ENCODE measurements at places on chromosomes 6 and 20.

DNA sequence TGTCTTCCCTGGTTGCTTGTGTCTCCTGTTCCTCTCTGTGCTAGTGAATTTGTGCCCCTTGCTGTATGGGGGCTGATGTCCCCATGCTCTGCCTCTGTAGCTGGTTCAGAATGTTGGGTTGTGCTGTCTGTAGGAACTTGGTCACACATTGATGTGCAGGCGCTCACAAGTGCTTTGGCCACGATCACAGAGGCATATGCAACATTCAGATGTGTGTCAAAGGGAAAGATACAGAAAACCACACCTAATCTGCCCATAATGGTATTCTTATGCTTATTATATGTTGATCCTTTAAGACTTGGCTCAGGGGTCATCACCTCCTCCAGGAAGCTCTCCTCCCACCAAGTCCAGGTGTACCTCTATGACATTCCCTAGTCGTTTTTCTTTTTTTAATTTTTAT lies 17.1 kb upstream of the DHX35 start:
- DNase-seq = no peak

DNA sequence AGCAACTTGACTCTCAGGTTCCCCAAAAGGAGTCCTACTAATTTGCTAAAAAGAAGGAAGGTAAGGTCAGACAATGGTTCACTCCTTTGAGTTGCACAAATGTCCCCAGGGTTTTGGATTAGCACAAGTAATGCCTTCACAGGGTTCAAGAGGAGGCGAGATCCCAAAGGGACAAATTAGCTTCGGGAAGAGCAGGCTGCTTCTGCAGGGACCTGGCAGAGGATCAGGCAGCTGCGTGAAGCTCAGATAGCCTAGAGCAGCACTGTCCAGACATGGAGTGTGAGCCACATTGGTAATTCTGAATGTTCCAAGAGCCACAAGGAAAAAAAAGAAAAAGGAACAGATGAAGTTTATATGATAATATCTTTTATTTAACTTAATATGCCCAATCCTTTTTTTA lies 115.4 kb downstream of the CFAP61 start:
- no peak for DNase-seq

DNA sequence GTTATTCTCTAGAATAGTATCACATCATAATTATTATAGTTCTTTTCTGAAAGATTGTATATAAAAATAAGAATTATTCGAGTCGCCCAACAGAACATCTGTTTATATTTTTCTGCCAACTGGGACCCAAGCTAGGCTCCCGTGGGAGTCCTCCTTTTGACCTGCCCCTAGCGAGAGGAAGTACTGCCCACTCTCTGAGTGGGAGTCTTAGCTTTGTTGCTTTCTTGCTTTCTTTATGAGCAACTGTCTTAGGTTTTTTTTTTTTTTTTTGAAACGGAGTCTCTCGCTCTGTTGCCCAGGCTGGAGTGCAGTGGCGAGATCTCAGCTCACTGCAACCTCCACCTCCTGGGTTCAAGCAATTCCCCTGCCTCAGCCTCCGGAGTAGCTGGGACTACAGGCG lies 202.0 kb upstream of the ZNF184 start:
- no peak for DNase-seq

- no peak for DNase-seq
Observed at GRCh38 chr6:141313986-141314385, 818.7 kb upstream of the GJE1 start.

DNA sequence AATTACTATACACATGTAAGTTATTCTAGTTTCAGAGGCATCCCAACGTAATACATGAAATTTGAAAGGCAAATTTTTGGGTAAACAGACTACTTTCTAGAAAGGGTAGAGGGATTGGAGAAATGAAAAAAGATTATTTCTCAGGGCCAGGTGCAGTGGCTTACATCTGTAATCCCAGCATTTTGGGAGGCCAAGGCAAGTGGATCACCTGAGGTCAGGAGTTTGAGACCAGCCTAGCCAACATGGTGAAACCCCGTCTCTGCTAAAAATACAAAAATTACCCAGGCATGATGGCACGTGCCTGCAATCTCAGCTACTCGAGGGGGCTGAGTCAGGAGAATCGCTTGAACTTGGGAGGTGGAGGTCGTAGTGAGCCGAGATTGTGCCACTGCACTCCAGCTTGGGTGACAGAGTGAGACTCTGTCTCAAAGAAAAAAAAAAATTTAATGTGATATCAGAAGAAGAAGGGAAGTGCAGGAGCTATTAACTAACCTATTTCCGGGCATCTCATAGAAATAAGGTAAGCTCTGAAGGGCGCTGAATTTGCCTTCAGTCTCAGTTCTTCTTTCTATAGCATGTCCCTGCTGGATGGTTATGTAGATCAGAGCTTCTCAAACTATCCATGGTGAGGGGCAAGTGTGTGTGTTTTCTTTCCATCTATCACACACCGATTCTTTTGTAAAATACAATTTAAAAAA lies 100.3 kb upstream of the MTHFD1L start:
- DNase-seq = peak; percentile 44

GRCh38 chr20:48400009-48400408 lies 427.8 kb downstream of the PREX1 start:
- DNase-seq = no peak

GRCh38 chr6:116451916-116452315 lies 9.3 kb upstream of the CALHM6 start:
- no peak for DNase-seq

DNA sequence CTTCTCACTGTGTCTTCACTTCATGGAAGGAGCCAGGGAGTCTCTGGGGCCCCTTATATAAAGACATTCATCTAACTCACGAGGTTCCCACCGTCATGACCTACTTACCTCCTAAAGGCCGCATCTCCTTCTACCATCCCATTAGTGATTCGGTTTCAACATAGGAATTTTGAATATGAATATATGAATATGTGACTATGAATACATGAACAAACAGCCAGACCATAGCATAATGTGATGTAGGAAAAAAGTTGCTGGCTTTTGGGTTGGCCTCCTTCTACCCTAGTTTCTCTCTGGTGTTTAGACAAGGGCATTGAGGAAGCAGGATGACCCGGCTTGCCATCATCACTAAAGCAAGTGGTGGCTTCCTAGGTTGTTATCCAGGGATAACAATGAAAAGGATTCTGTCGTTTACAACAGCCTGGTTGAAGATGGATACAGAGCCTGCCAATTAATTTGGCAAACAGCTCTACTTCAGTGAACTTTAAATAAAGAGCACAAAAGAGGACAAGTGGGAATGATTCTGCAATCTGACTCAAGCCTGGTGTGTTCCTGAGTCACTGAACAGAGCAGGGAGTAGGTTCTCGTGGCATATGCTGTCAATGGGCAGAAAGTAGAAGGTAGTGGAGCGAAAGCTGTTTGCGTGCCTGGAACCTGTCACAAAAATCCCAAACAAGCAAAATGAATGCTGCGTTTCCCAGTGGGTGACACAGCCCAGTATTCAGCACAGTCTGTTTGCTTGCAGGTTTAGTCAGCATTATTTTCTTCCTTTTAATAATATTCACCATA lies 44.0 kb upstream of the DOK5 start:
- DNase-seq = no peak
